ENCODE measurements at places on chromosomes 6 and 20. TPM values are rescaled to one million over a fixed set of nuclear protein-coding genes. Genes with fewer than 3 reads are reported as not detected.

DNA sequence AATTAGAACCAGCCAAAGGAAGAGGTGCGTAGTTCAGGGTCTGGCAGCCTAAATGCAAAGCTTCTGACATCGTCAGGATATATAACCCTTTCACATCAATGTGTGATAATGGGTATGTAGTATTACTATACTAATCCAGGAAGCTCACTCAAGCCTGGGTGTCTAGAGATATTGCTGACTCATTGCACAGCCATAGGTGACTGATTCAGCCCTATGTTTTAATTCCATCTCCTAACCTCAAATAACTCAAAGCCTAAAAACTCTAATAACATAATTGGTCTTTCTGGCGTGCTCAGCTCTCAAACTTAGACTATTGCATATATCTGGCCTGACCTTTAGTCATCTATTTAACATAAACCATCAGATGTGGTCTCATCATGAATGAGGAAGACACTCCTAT lies 658.4 kb downstream of the TBC1D32 start:
- DNase-seq = no peak
- no peak overlapping the region for H3K4me3 ChIP-seq
- no peaks in the 10 kb centered on the region for H3K36me3 ChIP-seq
- H3K4me1 ChIP-seq = no peaks in the 10 kb centered on the region
- no peaks in the 10 kb centered on the region for H3K27me3 ChIP-seq
- no peak overlapping the region for H3K27ac ChIP-seq

GRCh38 chr6:82741996-82742385 lies 323.6 kb downstream of the UBE3D start:
- H3K27ac ChIP-seq = no peak overlapping the region
- H3K36me3 ChIP-seq = no peaks in the 10 kb centered on the region

DNA sequence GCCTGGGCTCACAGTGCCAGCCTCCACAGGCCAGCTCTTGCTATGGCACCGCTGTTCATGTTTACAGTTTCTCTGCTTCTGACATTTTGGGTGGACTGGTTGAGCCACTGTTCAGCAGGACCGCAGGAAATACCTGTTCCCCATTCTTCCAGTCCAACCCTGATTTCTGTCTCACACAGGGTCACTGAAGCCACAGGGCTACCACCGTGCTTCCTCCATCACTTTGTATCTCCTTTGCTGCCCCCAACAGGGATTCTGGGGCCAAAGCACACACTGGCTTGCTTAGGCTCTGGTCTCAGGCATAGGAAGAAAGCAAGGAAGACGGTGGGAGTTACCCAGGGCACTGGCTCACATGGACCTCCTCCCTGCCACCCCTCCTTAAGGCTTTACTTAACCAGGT lies 164.5 kb downstream of the UNC5CL start:
- DNase-seq = no peak
- H3K4me1 ChIP-seq = no peaks in the 10 kb centered on the region
- H3K36me3 ChIP-seq = no peaks in the 10 kb centered on the region
- H3K27ac ChIP-seq = no peak overlapping the region
- H3K4me3 ChIP-seq = no peak overlapping the region
- H3K27me3 ChIP-seq = peaks cover 2% of the 10 kb centered on the region

- peaks cover 60% of the 10 kb centered on the region for H3K4me1 ChIP-seq
- H3K36me3 ChIP-seq = peaks cover 6% of the 10 kb centered on the region
- H3K27me3 ChIP-seq = no peaks in the 10 kb centered on the region
- peak; percentile 52 for DNase-seq
- no peak overlapping the region for H3K27ac ChIP-seq
Observed at GRCh38 chr6:52548353-52548713, 28.5 kb downstream of the TRAM2 start.

DNA sequence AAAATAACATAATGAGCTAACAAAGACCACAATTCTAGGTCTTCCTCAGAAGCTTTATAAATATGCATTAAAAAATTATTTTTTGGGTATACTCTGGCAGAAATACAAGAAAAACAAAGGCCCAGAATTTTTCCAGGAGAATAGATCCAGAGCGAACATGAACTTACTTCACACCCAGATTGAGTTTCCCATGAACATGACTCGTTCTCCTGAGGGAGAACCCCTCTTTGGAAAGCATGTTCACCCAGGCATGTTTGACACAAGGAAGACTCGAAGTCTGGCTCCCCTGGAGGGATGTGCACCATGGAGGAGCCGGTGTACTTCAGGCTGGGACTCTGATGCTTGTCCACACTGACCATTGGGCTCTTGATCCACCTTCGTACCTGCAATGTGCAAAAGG lies 56.1 kb downstream of the SGK1 start:
- no peak overlapping the region for H3K4me3 ChIP-seq
- no peak overlapping the region for H3K27ac ChIP-seq
- H3K4me1 ChIP-seq = no peaks in the 10 kb centered on the region
- H3K36me3 ChIP-seq = no peaks in the 10 kb centered on the region

DNA sequence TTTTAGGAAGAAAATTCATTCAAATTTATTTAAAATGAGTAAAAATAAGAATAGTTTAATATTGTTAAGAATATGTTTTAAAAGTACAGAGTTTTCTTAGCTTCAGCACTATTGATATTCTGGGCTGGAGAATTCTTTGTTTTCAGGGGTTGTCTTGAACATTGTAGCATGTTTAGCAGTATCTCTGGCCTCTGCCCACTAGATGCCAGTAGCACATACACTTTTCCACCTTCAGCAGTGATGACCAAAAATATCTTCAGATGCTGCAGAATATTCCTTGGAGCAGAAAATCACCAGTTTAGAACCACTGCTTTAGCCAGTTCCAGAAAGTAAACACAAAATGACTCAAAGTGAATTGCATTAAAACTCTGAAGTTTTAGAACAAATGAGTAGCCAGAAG lies 19.4 kb upstream of the SDHAF4 start:
- no peak overlapping the region for H3K27ac ChIP-seq
- DNase-seq = peak; percentile 32

- H3K4me3 ChIP-seq = peak within 1 kb of the TSS; percentile 50
- H3K27ac ChIP-seq = no peak within 1 kb of the TSS
- peak; percentile 52 for DNase-seq
Observed at GRCh38 chr20:63553933-63554290, at the start of gene FNDC11. TSS of gene FNDC11 (plus strand) at chr20:63554159. CDS start at chr20:63555664, 1,505 bp downstream.

- no peak overlapping the region for H3K4me3 ChIP-seq
- H3K36me3 ChIP-seq = no peaks in the 10 kb centered on the region
- H3K27me3 ChIP-seq = no peaks in the 10 kb centered on the region
- H3K4me1 ChIP-seq = peaks cover 11% of the 10 kb centered on the region
- peak overlapping the region; percentile 53 for H3K27ac ChIP-seq
Observed at GRCh38 chr6:43944908-43945767, 175.1 kb downstream of the VEGFA start.

DNA sequence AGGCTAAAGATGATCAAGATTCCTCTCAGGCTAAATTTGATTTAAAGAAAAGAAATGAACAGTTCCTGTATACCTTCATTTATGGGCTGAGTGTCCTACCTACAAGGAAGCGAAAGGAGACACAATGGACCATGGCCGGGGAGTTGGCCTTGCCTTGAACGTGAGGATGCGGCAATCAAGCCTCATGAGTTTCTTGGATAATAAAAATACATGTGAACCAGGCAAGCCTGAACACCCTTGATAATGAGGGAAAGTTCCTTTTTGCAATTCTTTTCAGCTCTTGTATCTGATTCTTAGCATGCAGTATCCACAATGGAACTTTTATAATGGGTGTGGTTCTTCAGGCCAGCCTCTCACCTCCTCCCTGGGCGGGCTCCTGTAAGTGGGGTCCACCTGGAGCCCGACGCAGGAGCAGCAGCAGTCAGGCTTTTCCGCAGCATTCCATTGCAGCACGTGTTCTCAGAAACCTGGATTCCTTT lies 83.8 kb downstream of the RNASET2 start:
- H3K27me3 ChIP-seq = peaks cover 21% of the 10 kb centered on the region
- H3K27ac ChIP-seq = no peak overlapping the region
- no peak for DNase-seq
- no peak overlapping the region for H3K4me3 ChIP-seq
- H3K36me3 ChIP-seq = no peaks in the 10 kb centered on the region
- no peaks in the 10 kb centered on the region for H3K4me1 ChIP-seq

DNA sequence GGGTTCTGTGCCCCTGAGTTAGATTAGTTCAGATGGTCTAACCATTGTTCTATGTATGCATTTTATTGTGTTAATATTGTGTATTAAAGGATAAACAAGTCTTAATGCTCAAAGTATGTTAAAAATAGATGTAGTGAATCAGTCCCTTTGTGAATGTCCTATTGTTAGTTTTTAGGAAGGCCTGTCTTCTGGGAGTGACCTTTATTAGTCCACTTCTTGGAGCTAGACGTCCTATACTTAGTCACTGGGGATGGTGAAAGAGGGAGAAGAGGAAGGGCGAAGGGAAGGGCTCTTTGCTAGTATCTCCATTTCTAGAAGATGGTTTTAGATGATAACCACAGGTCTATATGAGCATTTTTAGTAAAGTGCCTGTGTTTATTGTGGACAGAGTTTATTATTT lies 12.3 kb upstream of the HMGN4 start:
- H3K27me3 ChIP-seq = no peaks in the 10 kb centered on the region
- no peak for DNase-seq
- H3K4me3 ChIP-seq = no peak overlapping the region
- H3K36me3 ChIP-seq = no peaks in the 10 kb centered on the region
- H3K4me1 ChIP-seq = no peaks in the 10 kb centered on the region
- no peak overlapping the region for H3K27ac ChIP-seq

GRCh38 chr6:168560126-168560525 lies 119.1 kb downstream of the SMOC2 start:
- no peak for DNase-seq
- H3K36me3 ChIP-seq = no peaks in the 10 kb centered on the region
- H3K27me3 ChIP-seq = peaks cover 10% of the 10 kb centered on the region
- H3K4me1 ChIP-seq = no peaks in the 10 kb centered on the region

The HFE gene
- 3.1 TPM for total RNA-seq

The RSPH9 gene
- 0.49 TPM for total RNA-seq

The SMOC2 gene
- total RNA-seq = 65.4 TPM

The PRICKLE4 gene
- total RNA-seq = 2.6 TPM

The SOX18 gene
- total RNA-seq = 2.2 TPM

The BTNL2 gene
- not detected for total RNA-seq

Measured in muscle of leg (tissue), 16 donors.